ENCODE measurements at places on chromosomes 2 and 18. TPM values are rescaled to one million over a fixed set of nuclear protein-coding genes. Genes with fewer than 3 reads are reported as not detected.

DNA sequence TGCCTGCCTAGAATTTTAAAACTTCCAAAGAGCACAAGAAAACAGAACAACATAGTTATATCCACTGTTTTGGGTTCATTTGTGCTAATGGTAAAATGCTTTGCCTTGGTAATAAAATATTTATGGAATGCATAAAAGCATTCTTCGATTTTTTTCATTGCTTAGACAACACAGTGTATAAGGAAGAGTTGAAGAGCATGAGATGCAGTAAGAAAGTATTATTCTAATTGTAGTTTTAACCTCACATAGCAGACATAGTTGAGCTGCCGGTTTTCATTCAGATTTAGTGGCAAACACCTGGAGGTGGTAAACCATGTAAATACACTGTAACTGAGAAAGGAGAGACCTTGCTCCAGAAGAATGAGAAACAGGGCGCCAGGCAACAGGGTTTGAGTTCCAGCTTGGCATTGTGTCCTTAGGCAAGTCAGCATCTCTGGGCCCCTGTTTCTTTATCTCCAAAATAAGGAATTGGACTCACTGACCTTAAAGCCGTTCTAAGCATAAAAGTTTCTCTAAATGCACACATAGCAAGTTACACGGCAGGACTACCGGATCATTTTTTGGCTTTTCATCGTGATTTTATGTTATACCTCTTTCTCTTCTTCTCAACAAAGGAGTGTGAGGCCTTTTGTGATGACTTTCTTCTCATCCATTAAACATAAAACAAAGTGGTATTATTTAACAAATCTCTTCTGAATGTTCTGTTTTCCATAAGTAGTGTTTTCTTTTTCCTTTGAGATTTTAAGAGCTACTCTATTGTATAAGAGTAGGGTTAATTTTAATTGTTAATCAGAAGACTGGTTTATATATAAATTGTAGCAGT is 7.9 kb downstream of the UGP2 start:
- peaks cover 30% of the 10 kb centered on the region for H3K4me1 ChIP-seq
- no peak overlapping the region for H3K4me3 ChIP-seq
- H3K27ac ChIP-seq, result peak overlapping the region; percentile 17
- H3K36me3 ChIP-seq, result no peaks in the 10 kb centered on the region
- no peak for DNase-seq

DNA sequence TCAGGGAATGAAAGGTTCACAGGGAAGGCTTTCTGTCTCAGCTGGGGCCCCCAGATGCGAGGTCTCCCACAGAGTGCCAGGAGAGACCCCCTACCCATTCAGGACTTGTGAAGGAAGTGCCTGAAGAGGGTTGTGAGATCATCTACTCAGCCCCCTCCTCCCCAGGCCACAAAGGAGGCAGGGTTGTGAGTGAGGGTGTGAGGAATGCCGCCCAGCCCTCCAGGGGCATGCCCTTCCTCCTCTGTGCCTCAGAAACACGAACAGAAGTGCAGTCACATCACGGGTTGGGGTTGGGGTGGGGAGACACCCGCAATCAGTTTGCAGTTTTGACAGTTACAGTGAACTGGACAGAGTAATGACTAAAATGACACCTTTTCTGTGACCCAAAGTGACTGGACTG is 5.0 kb downstream of the MAL start:
- no peak overlapping the region for H3K27ac ChIP-seq
- peaks cover 22% of the 10 kb centered on the region for H3K27me3 ChIP-seq
- peaks cover 14% of the 10 kb centered on the region for H3K4me1 ChIP-seq
- H3K36me3 ChIP-seq, result no peaks in the 10 kb centered on the region
- H3K4me3 ChIP-seq, result no peak overlapping the region

CRACDL gene
- total RNA-seq, result 3.3 TPM

LIMS4 gene
- 10.1 TPM for total RNA-seq

STON1 gene
- 3.1 TPM for total RNA-seq

APCDD1 gene
- 3.1 TPM for total RNA-seq
